ENCODE measurements at places on chromosomes 3 and 15.
A peak's percentile ranks its signal among the peaks of the same experiment; 100 is the strongest.

DNA sequence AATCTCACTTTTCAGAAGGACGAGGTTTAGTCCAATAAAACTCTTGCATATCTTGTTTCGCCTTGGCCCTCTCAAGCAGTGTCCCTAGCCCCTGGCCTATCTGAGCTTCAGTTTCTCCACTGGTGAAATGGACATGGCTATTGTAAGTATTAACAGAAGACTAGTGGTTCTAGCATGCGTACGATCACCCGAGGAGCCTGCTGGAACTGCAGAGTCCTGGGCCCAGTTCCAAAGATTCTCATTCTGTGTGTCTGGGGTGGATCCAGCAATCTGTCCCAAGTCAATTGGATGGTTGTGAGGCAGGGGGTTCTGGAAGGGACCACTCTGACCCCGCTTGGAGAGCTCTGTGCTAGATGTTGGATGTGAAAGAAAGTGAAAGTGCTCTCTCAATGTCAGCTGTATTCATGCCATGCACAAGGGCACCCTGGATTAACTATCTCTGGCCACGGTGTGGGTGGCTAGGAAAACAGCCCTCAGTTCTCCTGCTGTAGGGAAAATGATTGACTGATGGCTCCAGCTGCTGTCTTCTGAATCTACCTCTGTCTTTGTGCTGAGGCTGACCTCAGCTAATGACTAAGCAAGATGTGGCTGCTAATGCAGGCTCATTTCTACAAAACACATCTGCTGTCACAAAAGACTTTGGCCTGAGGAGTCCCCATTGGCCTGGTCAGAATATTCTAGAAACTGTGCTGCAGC lies 1.9 kb upstream of the PLA1A start:
- DNase-seq: no peak

DNA sequence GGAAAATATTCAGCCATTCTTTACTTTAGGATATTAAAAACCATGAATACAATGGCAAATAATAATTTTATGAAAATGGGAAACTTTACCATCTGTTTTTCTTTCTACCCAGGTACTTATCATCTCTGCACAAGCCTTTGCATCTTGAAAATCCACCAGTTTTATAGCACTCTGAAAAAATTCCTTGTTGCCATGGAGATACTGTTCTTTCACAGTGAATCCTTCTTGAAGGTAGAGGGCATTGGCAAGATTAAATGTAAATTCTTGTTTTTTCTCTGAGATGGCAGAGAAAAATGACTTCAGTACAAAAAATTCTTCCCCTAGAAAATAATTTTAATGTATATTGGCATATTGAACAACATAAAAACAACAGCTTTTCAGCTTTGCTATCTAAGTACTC lies 6.9 kb downstream of the SERPINI2 start:
- DNase-seq: no peak

GRCh38 chr3:159733194-159733860 lies 255.3 kb upstream of the IL12A start:
- DNase-seq: peak; percentile 94

DNA sequence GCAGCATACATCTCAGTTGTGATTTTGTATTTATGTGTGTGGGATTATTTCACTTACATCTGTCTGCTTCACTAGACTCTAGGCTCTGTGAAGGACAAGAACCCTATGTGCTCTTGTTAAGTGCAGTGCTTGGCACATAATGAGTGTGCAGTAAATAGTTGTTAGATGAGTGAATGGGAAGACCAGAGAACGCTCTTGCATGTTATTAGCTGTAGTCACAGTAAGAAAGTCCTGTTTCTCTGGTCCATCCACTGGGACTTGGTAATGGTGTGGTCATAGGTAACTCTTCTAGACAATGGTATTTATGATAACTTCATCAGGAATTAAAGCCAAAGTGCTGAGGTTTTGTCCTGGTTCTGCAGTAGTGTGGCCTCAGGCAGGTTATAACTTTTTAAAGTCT lies 1.4 kb upstream of the AQP9 start:
- no peak for DNase-seq

DNA sequence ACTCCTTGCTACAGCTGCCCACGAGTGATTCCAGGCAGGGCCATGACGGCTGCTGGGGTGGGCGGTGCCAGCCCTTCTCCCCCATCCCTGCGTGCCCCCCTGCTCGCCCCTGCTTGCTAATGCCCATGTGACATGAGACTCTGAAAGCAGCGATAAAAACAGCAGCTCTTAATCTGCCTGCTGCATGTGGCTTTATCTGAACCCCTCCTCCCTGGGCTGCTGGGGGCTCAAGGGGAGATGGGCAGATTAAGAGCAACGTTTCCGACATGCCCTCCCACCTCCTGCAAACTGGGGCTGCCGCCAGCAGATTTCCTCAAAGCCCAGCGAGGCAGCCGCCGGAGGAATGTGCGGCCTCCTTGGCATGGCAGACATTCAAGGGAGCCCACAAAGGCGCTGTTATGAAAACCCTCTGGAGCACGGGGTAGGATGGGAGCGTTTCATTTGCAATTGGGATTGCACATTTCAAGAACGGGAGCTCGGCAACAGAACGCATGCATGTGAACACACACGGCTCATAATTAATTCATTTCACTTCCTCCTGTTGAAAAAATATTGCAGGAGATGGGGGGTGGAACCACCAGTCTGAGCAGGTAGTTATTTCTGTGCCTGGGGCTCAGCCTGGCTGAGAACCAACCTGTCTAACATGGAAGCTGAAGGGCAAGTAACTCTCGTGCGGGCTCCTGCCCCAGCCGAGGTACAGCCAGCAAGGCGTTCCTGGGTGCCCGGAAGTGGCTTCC lies 504.2 kb upstream of the PROK2 start:
- peak; percentile 86 for DNase-seq

DNA sequence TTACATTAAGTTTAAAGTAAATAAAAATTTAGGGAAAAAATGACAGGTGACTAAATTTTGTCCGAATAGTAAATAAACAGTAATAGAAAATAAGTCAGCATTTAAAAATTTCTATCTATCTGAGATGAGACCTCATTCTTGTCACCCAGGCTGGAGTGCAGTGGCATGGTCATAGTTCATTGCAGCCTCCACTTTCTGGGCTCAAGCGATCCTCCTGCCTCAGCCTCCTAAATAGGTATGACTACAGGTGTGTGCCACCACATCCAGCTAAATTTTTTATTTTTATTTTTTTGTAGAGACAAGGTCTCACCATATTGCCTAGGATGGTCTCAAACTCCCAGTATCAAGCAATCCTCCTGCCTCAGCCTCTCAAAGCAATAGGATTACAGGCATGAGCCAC lies 7.8 kb downstream of the KPNA4 start:
- no peak for DNase-seq

GRCh38 chr15:39573287-39573686 lies 7.6 kb upstream of the THBS1 start:
- DNase-seq: no peak

DNA sequence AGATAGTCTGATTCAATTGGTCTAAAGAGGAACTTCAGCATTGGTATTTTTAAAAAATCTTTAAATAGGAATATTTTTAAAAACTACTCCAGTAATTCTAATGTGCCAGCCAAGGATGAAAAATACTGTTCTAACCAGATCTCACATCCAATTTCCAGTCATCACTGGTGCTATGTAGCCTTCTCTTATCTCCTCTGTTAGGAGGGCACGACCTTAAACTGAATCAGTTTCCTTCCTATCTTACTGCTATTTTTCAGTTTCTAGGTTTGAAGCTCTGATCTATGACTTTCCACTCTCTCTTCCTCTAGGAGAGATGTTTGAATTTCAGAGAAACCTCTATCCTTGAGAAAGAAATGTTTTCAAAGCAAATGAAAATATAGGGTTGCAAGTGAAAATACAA lies 31.9 kb downstream of the HAPLN3 start:
- no peak for DNase-seq

DNA sequence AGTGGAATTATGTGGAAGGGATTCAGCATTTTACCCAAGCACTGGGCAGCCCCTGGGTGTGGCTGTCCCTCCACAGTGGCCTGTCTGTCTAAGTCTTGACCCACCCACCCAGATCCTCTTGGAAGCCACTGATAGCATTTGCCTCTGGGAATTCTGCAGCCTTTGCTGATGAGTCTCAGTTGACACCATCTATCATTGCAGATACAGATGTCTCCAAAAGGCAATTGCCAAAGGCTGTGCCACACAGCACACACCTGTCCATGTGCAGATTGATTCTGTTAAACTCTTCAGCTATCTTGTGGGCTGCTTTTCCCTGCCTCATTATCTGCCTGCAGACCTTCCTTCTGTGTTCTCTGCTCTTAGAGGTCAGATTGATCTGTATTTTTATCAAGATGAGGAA lies 18.1 kb downstream of the CX3CR1 start:
- no peak for DNase-seq

DNA sequence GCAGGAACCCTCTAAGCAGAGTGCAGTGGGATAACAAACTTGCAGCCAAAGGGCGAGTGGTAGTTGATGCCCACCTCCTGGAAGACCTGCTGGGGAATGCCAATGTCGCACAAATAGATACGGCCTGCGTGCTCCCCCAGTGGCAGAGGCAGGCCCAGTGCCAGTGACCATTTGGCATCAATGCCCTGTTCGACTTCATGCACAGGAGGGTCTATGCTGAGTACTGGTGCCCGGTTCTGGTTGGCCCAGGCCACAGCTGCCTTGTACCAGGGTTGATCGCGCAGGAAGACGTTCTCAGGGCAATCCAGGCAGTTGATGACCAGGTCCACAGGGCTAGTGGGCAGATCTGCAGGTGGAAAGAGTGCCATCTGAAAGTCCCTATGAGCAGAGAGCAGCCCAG lies 17.0 kb downstream of the CLK3 start:
- DNase-seq: no peak

DNA sequence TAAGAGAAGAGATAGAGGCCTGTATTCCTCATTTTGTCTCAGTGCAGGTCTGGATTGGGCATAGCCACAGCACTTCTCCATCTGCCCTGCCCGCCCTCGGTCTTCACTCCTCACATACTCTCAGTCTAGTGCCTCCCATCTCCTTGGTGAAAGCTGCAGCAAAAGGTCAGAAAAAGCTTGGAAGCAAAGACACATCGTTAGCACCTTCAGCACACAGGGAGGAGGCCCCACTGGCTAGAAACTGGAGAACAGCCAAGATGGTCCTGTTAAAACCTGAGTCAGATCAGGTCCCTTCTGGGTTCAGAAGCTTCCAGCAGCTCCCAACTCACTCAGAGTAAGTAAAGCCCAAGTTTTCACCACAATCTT lies 1.6 kb upstream of the KLF15 start:
- no peak for DNase-seq

DNA sequence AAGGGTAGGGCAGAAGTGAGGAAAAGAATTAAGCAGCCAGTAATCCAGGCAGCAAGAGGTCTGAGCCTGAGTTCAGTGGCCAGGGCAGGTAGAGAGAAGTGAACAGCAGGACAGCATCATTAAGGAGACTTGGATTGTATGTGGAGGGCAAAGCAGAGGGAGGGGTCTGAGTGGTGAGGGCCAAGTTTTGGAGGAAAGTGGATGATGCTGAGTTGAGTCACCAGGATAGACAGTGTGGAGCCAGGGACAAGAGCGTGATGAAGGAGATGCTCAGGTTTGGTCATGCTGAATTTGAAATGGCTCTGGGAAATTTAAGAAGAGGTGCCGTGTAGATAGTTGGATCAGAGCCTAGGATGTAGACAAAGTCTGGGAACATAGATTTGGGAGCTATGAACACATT lies 93.1 kb downstream of the ARHGEF26 start:
- peak; percentile 38 for DNase-seq

GRCh38 chr15:70055601-70056051 lies 42.1 kb downstream of the TLE3 start:
- DNase-seq: no peak

Measured in fibroblast of skin of right quadriceps (primary cell).